ENCODE measurements at places on chromosomes 4 and X.

DNA sequence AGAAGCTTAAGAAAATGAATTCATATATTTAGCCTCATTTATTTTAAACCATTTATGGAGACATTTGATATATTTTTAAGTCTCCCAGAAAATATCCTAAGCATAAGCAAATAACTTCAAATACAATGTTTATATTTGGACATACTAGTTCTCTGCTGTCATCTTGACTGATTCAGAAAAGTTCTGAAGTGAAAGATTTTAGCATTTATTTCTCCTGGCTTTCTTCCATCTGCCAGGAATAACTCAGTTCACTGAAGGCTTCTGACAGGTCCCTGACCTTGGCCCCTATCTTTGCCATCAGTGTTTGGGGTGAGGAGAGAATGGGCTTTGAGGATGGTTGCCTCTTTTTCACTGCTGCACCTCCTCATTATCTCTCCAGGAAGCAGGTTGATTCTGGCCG is 115.7 kb downstream of the SLIT2 start:
- DNase-seq = no peak

DNA sequence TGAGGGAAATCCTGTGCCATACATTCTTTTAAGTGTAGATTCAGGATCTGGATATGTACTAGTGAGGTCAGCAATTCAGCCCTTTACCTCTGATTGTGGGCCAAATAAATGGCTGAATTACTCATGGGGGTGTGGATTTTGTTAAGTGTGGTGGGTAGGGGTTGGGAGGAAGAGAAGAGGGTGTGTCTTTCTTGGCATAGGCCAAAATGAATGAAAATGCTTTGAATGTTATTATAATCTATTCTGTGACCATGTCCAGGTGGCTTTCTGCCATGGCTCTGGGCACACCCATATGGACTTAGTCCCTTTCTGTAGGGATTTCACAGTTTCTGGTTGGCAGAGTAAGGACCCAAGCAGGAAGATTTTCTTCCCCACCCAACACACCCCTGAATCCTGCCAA is 244.3 kb downstream of the CBR4 start:
- DNase-seq = no peak

DNA sequence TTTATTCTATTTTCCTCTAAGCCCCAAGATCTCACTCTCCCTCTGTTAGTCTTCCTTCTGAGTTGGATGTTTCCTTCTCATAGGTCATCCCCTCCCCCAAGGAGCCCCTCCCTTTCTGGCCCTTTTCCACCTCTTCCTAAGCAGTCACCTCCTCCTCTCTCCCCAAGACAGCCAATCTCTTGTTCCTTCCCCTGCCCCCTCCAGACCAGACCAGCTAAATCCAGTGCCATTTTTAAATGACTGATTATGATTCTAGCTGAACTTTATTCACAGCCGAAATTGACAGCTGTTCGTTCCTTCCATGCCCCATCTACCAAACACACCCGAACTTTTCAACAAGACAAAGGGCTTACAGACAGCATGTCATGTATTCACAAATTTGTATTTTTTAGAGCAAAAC is 1.9 kb downstream of the SPIN2A start:
- DNase-seq = no peak

DNA sequence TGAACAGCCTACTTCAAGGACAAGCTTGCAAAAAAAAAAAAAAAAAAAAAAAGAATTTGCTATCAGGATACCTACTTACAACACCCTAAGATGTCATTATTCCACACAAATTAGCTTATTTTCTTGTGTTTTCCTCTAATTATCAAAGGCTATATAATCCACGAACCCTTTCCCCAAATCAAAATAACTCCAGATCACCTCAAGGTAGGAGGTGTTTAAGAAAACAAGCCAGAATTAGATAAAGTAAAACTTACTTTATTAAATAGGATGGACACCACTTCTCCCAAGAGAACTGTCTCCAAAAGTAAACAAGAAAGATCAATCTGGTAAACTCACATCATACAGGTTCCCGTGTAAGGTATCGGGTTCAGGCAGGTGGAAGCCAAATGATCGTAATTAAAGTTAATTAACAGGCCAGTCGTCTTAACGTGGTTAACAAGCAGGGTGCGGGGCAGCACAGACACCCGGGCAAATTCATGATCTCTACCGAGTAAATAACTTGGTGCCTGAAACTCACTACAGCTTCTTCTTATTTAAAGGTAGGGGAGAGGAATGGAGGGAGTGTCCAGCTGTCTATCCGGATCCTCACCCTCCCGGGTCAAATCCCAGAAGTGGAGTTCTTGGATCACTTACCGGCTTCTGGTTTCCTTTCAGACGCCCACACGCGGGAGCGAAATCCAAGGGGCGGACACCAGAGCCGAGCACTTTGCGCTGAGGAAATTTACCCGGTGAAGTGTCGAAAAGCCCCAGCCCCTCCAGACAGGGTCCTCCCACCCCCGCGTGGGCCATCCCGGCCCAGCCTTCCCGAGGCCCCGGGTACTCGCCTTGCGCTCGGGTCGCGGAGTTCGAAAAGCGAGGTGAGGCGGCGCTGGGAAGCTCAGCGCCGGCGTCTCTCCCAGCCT is 708 bp downstream of the ARAP2 start:
- peak; percentile 26 for DNase-seq

- no peak for DNase-seq
These were observed 7.9 kb downstream of the CXCL6 start for GRCh38 chr4:73844345-73844744.

- no peak for DNase-seq
These were observed 38.7 kb upstream of the LPAR4 start for GRCh38 chrX:78708816-78709215.
